NCI-H69 (cell line): ENCODE measurements at places on chromosomes 7 and 10.

GRCh38 chr10:71497763-71498326 lies 101.1 kb downstream of the CDH23 start:
- no peak for DNase-seq

DNA sequence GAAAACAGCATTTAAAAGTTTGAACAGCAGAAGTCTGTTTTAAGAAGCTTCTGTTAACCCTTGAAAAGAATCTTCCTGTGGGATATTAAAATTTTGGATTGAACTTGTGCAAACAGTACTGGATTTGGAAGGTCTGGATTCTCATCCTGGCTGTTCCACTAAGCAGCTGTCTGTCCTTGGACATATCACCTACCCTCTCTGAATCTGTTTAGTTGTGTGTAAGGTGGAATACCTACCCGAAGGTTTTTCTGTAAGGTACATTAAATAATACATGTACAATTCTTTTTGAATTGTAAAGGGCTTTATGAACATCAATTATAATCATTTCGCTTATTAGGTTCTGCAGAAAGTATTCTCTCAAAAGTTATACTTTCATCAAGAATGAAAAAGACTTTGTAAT lies 2.2 kb downstream of the PDCD4 start:
- peak; percentile 13 for DNase-seq

DNA sequence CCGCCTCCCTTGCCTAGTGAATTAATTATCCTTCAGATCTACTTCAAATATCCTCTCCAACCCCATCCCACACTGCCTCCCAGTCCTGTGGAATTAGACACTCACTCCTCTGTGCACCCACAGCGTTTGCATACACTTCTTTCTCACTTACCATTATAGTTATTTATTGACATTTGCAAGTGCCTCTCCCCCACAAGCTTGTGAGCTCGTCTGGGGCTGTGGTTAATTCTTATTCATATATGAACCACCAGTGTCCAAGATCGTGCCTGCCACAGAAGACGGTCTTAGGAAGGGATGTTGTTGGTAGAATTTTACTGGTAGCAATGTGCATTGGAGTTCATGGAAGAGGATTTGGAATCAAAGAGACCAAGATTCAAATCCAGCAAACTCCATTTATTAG lies 68.1 kb upstream of the AOAH start:
- no peak for DNase-seq

GRCh38 chr7:130065500-130066152 lies 4.7 kb upstream of the KLHDC10 start:
- no peak for DNase-seq

DNA sequence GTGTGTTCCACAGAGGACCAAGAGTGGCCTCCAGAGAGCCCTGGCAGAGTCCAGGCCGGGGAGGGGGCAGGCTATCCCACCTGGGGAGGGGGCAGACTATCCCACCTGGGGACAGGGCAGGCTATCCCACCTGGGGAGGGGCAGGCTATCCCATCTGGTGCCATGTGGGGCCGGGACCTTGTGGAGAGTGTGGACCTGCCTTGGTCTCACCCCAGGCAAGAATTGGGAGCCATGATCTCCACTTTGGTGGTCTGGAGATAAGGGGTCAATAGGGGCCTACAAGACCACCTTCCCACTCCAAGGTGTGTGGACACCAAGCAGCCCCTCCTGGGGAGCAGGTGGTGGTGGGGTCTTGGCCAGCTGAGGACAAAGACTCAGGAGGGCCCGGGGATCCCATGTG lies 138.2 kb downstream of the EBF3 start:
- no peak for DNase-seq

GRCh38 chr7:2079332-2080059 lies 153.2 kb downstream of the MAD1L1 start:
- peak; percentile 12 for DNase-seq

DNA sequence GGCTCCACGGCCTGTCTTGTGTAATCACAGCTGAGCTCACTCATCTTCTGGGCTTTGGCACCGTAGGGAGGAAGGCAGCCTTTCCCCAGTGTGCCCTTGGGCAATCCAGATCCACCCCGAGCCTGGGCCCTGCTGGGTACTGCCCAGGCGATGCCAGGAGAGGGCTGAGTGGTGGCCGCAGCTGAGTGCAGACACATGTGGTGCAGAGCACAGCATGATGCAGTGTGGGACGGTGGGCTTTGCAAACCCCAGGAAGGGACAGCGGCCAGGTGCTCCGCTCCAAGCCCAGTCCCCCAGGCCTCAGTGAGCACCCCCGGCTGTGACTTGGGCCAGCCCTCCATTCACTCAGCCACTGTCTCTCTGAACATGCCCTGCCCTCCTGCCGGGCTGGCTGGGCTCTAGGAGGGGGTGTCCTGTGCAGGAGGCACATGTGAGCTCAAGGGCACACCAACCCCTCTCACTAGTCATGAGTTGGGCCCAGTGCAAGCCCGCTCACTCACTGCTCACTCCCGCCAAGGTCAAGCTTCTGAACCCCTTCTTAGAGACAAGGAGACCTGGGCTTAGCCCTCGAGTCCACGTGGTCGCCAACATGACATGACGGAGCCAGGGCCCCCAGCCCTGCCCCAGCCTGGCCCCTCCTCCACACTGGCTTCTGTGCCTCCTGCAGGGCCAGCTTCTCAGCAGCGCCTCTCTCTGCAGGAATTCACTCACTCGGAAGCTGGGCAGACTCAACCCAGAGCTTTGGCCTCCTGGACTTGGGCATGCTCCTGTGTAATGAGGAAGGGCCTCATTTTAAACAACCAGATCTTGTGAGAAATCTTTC lies 77.5 kb upstream of the INSIG1 start:
- DNase-seq: peak; percentile 96

DNA sequence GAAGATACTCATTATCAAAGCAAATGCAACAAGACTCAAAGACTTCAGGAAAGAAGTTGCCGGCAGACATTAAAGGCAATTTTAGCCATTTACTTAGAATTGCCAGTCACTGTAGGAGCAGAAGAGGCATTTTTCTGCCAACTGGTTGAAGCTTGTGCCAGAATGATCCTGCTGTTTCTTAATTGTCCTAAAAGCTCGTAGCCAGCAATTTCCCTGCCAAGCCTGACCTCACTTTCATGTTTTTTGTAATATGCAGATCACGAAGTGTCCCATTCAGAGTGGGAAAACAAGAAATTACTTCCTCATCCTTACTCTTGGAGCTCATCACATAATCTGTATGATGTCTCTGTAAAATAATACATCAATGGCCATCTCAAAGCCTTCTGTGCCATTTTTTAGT lies 130.9 kb upstream of the ANKRD1 start:
- DNase-seq: peak; percentile 28

- no peak for DNase-seq
Observed at GRCh38 chr10:113285305-113285704, 267.5 kb upstream of the HABP2 start.

- DNase-seq: no peak
Observed at GRCh38 chr7:79332091-79332490, 121.4 kb downstream of the MAGI2 start.

DNA sequence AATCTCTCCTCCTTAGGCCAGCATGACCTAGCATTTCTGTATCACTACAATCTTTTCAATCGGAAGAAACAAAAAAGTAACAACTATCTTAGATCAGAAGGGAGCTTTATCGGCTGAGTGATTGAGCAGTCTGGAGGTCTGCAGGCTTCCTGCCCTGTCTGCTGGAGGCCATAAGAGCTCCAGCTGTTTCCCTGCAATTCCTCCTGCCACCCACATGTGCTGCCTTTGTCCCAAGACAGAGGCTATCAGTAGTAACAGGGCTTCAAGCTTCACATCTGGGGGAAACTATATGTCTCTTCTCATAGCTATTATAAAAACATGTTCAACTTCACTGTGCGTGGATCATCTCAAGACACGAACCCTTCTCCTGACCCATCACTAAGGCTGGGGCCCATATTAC lies 70.1 kb upstream of the VWC2 start:
- DNase-seq: no peak

GRCh38 chr10:22761569-22762220 lies 47.3 kb upstream of the PIP4K2A start:
- no peak for DNase-seq

DNA sequence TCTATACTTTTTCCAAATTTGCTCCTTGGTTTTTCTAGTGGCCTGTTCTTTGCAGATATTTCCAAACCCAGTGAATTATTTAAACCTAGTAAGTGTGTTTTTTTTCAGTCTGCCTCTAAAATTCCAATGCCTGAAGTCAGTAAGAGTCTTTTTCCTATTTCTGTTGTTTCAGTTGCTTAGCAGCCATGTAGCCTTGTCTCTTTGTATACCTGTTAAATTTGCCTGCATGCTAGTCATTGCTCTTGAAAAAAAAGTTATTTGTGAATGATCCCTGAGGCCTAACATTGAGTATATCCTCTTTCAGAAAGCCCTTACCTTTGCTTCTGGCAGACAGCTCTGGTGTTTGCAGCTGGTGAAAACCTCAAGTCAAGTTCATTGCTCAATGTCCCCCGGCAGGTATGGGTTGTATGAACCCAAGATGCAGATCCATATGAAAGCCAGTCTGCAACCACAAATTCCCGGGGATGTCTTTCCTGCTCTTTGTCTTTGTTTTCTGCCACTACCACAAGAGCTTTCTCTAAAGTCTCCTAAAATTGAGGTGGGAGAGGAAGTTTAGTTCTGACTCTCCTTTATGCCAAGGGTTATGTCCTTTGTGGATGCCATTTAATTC lies 35.7 kb downstream of the CH25H start:
- DNase-seq: no peak

DNA sequence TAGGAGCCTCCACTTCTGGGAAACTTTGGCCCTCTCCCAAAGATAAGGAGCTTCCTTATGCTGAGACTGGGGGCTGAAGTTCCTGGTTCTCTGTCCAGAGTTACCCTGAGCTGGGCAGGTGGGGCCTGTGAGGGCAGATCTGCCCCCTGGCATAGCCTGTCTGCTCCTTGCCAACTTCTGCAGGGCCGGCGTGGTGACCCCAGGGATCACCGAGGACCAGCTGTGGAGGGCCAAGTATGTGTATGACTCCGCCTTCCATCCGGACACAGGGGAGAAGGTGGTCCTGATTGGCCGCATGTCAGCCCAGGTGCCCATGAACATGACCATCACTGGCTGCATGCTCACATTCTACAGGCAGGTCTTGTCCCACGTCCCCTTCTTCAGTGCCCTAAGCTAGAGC lies 4.3 kb downstream of the SFXN3 start:
- no peak for DNase-seq

- peak; percentile 52 for DNase-seq
Observed at GRCh38 chr7:4103352-4104091, 578.6 kb upstream of the FOXK1 start.

DNA sequence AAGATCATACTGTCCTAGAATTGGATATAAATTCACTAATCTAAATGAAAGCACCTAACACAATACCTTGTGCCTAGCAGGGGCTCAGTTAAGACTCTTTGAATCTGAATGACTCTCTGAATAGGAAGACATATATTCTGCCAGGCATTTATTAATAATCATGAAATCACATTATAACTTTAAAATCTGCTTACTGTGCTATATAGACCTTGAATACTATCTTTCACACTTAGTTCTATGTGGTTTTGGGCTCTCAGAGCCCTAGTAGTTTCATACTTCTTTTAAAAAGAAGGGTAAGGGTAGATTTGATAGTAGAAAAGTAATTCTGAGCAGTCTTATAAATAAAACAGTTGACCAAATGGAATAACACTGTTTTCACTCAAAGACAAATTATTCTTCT lies 10.2 kb downstream of the UBN2 start:
- no peak for DNase-seq

DNA sequence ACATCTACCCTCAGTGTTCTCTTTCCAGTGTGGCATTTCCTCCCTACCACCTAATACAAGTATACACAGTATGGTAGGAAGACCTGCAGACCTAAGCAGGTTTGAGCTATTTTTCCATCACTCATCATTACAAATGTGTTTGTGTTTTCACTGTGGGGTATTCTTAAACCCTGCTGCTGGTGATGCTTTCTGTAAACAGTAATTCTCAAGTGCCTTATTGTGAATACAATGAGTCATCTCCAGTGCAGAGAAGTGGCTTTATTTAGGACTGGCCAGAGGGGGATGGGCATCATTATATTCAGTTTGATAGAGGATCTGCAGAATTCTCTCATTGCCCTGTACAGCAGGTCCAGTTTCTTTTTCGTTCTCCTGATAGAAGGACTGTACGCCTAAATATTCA lies 63.7 kb downstream of the GRM8 start:
- peak; percentile 73 for DNase-seq

DNA sequence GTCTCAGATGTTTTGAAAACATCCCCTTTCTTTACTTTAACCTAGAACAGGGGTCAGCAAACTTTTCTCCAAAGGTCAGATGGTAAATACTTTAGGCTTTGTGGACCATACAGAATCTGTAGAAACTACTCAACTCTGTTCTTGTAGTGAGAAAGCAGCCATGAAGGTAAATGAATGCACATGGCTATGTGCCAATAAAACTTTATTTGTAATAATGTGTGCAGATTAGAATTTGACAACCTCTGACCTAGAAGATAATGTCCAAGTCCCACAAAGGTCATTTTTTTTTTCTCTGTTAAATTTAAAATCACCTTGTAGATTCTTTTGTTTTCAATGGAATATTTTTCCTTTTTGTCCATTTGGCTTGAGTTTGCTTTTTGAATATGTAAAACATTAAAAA lies 17.2 kb downstream of the OIT3 start:
- DNase-seq: no peak

DNA sequence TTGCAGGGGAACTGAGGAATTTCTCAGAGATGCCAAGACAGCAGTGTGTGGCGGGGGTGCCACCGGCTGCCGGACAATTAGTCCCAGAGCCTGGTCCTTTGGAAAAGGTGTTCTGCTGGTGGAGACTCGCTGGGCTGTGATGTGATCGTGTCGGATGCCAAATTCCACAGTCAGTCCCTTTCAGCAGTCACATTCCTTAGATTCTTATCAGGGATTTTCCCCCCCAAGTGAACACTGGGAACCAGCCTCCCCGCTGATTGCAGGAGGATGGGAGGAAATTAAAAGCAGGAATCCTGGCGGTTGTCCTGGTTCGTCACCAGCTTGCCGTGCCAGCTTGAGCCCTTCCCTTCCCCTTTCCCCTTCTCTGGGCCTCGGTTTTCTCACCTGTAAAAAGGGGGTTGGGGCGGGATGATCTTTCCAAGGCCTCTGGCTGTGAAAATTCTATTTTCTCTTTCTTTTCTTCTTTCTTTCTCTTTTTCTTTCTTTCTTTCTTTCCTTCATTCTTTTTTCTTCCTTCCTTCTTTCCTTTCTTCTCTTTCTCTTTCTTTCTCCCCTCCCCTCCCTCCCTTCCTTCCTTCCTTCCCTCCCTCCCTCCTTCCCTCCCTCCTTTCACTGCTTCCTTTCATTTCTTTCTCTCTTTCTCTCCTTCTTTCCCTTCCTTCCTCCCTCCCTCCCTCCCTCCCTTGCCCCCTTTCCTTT lies 39.6 kb downstream of the COL26A1 start:
- DNase-seq: no peak

DNA sequence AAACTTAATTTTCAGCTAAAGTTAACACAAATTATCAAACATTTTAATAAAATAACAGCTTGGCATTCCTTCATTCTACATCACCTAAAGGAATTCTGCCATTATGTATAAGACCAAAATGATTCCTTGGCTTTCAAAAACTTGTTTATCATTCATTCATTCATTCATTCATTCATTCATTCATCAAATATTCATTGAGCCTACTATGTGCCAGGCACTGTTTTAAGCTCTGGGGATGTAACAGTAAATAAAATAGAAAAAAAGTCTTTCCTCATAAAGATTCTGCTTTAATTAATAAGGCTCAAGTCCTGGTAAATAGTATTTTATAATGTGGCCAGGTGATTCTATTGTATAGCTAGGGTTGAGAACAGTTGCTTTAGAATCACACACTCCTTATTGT lies 127.9 kb downstream of the GPR85 start:
- DNase-seq: no peak

- peak; percentile 99 for DNase-seq
Observed at GRCh38 chr7:19519443-19520021, 189.3 kb downstream of the POLR1F start.
